ENCODE measurements at places on chromosomes 1 and 21.

GRCh38 chr1:95085376-95085775, 12.6 kb upstream of the ALG14 start:
- no peak for DNase-seq

GRCh38 chr1:46130606-46131005, 1.8 kb downstream of the PIK3R3 start:
- no peak for DNase-seq

DNA sequence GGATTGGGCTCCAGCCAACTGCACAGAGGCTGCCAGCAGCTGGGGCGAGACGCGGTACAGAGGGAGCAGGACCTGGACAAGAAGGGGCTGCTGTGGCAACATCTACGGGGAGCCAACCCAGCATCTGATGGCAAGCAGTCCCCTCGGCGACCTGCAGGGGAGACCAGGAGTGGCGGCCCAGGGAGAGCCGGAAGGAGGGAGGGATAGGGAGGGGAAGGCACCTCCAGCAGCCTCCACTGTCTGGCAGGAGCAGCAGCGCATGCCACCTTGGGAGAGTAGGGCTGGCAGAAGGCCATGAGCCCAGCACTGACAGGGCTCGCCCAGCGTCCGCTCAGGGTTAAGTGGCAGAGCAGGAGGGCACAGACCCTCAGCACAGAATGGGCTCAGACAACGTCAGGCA, 17.3 kb downstream of the CHD5 start:
- DNase-seq, result no peak

DNA sequence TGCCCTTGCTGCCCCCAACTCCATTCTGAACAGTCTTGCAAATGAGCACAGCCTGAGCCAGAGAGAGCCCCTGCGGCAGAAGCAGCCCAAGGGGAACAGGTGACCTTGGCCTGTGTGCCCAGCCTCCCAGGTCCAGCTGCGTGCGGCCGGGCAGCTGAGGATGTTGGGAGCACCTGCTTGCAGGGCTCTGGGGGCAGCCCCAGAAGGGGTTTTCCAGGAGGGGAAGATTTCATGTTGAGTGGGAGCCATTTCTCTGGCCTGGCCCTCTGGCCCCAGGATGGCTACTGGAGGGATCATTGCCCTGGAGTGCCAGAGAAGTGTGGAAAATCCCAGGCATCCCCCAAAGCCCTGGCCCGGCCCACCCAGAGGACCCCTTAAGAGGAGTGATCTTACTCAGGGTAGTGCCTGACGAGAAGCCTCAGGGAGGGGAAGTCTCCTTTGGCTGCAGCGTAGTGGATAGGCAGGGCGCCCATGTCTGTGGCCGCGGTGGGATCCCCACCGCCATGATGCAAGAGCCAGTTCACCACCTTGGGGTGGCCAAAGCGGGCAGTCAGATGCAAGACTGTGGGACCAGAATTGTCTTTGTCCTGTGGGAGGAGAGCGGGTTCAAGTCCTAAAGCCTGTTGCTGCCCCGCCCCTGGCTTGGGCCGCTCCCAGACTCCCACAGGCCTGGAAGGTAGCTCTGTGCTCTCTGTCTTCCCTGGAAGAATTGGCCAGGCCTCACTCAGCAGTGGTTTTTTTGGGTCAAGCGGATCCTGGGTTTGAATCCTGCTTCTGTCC, 20.6 kb upstream of the RNU1-4 start:
- no peak for DNase-seq

GRCh38 chr1:26478159-26478558, 5.9 kb downstream of the HMGN2 start:
- no peak for DNase-seq
